ENCODE measurements at places on chromosomes 13 and 19.
A peak's percentile ranks its signal among the peaks of the same experiment; 100 is the strongest.

GRCh38 chr19:18539372-18539771 is 4.0 kb downstream of the FKBP8 start:
- DNase-seq, result no peak

DNA sequence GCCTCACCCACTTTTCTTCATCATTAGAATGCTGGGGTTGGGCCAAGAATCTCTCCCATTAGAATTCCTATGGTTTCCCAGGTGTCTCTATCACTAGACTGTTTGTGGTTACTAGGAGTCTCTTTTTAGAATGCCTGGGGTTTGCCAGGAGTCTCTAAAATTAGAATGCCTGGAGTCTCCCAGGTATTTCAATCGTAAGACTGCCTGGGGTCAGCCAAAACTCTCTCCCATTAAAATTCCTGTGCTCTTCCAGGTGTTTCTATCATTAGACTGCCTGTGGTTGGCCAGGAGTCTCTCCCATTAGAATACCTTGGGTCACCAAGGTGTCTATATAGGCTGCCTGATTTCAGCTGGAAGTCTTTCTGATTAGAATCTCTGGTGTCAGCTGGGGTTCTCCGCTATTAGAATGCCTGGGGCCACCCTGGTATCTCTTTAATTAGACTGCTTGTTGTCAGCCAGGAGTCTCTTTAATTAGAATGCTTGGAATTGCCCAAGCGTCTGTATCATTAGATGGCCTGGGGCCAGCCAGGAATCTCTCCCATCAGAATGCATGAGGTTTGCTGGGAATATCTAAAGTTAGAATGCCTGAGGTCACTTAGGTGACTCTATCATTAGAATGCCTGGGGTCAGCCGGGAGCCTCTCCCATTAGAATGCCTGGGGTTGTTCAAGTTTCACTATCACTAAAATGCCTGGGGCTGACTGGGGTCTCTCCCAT is 1479.2 kb downstream of the UQCRFS1 start:
- no peak for DNase-seq

DNA sequence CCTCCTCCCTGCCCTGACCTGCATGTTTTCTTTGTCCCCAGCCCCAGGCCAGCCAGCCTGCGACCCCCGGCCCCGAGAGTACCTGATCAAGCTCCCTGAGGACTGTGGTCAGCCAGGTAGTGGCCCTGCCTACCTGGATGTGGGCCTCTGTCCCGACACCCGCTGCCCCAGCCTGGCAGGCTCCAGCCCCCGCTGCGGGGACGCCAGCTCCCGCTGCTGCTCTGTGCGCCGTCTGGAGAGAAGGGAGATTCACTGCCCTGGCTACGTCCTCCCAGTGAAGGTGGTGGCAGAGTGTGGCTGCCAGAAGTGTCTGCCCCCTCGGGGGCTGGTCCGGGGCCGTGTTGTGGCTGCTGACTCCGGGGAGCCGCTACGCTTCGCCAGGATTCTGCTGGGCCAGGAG is 5.6 kb downstream of the CILP2 start:
- DNase-seq, result no peak

DNA sequence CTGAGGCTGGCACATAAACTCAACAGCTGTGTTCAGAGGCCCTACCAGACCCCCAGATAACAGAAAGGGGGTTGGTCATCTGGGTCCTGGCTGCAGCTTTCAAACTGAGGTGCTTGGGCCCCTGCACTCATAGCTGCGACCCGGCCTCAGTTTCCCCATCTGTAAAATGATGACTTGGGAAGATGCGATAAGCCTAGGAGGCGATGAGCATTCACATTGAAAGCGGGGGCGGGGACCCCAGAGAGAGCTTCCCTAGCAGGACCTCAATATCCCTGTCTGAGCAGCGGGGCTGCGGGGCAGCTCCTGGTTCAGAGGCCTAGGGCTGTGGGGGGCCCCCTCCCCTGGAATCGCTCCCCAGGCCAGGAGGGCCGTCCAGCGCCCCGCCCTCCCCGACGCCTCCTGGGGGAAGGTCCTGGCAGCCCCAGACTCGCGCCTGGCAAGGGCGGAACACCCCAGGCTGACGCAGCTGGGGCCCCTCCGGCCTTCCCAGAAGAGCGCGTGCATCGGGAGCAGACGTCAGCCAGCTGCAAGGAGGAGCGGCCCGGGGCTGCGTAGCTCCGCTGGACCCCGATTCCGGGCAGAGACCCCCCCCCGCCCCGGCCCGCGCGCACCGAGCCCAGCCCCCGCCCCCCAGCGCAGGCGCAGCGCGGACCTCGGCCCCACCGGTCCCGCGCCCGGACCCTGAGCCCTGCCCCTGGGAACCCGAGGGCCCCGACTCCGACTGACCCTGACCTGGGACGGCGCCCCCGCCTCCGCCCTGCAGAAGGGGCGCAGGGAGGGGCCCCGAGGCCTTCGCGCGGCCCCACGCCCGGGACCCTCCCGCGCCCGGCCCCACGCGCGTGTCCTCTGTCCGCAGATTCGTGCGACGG is 3.5 kb downstream of the FSTL3 start:
- peak; percentile 51 for DNase-seq

DNA sequence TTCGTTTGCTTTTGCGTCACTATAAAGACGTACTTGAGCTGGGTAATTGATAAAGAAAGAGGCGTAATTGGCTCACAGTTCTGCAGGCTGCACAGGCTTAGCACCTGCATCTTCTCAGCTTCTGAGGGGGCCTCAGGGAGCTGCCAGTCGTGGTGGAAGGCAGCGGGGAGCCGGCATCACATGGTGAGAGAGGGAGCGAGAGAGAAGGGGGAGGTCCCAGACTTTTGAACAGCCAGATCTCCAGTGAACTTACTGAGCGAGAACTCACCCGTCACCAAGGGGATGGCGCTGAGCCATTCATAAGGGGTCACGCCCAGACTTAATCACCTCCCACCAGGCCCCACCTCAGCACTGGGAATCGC is 58.7 kb upstream of the F7 start:
- no peak for DNase-seq

DNA sequence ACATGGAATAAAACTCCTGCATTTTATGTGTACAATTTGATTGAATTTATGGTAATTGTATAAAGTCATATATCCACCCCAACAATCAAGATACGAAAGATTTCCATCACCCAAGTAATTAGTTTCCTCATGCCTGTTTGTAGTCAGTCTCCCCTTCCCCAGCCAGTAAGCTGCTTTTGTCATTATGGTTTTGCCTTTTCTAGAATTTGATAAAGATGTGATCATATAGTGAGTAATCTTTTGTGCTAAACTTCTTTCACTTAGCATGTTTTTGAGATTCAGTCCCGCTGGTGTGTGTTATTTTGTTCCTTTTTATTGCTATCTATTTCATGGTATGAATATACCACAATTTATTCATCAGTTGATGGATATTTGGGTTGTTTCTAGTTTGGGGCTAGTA is 16.0 kb downstream of the ITM2B start:
- no peak for DNase-seq

DNA sequence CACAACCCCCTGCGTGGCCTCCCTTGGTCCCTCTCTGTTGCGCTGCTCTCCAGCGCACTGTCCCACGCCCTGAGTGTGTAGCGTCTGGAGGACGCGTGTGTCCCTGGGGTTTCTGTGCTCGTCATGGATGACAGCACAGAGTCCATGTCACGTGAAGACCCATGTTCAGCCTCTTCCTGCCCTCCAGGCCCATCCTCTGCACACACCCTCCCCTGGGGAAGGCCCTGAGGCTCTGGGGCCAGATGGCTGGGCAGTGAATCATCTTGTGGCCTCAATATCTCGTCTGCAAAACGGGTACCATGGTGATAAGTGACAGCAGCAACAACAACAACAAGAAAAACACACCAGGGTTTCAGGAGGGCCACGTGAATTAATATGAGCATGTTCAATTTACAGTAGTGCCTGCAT is 71.5 kb upstream of the ARHGEF7 start:
- DNase-seq, result no peak

DNA sequence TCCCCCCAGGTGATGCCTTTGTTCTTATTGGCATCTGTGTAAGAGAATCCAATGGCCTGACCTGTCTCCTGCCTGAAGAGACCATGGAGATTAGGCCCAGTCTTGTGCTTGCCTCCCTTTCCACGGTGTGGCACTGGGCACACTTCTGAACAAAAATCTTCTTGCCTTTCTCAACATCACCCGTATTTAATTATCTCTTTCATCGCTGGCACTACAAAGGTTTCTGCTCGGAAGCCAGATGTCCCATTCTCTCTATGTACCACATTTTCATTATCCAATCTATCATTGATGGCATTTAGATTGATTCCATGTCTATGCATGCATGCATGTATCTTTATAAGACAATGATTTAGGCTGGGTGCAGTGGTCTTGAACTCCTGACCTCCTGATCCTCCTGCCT is 74.3 kb downstream of the SLC25A15 start:
- no peak for DNase-seq

- no peak for DNase-seq
Observed at GRCh38 chr13:101785858-101786257, 333.4 kb downstream of the ITGBL1 start.

All from Kasumi-1 (cell line).